T-helper 22 cell (primary cell): ENCODE measurements at places on chromosomes 1 and 21.
A peak's percentile ranks its signal among the peaks of the same experiment; 100 is the strongest.

DNA sequence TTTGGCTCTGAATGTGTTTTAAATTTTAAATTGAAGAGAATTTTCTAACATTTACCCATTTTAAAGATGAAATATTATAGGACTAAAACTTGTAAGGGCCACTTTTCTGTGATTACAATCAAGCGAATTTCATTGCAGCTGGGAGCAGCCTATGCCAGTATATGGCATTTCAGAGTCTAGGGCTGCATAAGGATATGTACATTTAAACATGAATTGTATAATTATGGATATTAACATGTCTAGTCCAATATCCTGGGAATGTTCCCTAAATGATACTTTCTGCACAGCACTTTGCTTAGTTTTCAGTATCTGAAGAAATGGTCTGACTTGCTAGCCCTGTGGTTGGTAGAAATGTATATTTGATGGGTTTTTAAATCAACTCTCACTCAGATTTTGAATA lies 8.4 kb downstream of the KCNJ15 start:
- DNase-seq = no peak

DNA sequence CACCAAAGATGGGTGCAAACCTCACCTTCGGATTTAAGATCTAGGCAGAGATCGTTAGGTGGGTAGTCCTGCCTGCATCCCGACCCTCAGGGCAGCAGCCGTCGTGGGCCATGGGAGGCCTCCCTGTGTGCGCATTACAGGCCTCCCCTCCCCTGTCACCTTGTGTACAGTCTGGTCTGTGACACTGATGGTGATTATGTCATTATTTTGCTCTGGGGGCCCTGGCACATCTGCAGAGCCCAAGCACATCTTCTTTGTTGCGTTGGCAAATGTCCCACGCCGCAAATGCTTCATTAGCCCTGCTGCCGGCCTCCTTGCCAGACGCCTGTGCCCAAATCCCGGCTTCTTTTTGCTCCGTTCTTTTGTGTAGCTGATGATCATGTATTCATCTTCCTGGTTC lies 31.7 kb downstream of the PROX1 start:
- DNase-seq = no peak

- no peak for DNase-seq
Measured at GRCh38 chr1:187873126-187873525, 1044.4 kb downstream of the PLA2G4A start.

GRCh38 chr1:91505086-91505485 lies 4.4 kb downstream of the CDC7 start:
- no peak for DNase-seq

DNA sequence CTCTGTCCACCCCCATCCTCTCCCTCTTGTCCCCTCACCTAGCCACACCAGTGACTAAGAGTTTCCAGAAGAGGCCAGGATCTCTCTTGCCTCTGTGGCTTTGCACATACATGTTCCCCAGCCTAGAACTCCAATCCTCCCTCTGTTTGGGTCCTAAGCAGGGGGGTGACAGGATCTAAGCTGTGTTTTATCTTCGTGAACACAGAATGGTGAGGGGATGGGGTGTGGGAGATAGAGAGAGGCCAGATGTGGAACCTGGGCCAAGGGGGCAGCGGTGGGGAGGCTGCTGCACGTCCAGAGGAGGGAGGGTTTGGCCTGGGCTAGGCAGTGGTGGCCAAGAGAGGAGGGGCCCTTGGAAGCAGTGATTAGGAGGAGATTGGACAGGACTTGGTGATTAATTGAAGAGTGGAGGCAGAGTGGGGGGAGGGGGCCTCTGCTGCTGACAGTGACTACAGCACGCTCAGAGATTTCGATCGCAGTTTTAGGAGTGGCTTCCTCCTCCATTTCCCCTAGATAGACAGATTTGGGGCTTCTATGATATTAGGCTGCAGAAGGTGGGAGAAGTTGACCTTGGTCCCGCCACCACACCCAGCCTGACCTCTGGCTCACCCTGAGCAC lies 17.1 kb upstream of the ADGRB2 start:
- DNase-seq = no peak

DNA sequence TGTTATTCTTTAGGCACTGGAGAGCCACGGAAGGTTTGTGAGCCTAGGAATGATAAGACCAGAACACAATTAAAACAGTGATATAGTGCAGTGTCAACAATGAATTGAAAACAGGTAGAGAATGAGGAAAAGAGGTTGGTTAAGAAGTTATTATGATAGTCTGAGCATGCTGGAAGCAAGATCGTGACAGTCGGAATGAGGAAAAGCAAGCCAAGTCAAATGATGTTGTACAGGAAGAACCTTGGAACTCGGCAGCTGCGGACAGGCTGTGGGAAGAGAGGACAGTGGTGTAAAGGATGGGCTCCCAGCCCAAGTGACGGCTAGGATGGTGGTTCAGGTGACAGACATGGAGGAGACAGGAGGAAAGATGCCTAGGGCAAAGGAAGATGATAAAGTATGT lies 25.6 kb downstream of the MTARC1 start:
- DNase-seq = no peak

DNA sequence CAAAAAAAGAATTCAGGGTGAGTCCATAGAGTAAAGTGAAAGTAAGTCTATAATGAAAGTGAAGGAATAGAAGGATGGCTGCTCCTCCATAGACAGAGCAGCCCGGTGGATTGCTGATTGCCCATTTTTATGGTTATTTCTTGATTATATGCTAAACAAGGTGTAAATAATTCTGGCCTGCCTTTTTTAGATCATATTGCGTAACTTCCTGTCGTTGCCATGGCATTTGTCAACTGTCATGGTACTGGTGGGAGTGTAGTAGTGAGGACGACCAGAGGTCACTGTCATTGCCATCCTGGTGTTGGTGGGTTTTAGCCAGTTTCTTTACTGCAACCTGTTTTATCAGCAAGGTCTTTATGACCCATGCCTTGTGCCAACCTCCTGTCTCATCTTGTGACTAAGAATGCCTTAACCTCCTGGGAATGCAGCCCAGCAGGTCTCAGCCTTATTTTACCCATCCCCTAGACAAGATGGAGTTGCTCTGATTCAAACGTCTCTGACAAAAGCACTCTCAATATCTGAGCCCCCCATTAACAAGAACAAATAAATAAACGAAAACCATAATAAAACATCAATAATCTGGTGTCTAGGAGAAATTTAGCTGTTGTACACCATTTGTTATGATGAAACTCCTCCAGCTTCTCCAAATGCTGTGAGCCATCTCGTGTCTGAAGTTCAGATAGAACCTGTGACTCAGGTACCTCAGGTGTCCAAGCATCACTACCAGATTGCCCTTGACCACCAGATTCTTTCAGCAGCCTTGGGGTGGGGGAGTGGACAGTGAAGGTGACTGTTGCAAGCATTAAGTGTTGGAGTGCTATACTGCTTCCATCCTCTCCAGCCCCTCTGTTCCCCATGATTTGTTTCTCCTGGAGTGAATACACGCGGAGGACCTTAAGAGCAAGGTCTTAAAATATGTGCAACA lies 36.0 kb downstream of the EBNA1BP2 start:
- DNase-seq = no peak

- DNase-seq = no peak
Measured at GRCh38 chr1:116133696-116134475, 22.7 kb downstream of the MAB21L3 start.

GRCh38 chr1:228987286-228987685 lies 252.0 kb downstream of the RHOU start:
- DNase-seq = no peak

GRCh38 chr21:26388731-26389231 lies 184.3 kb downstream of the CYYR1 start:
- DNase-seq = no peak

GRCh38 chr1:99662539-99663080 lies 16.7 kb downstream of the PALMD start:
- DNase-seq = no peak

GRCh38 chr1:38129971-38130370 lies 83.4 kb upstream of the POU3F1 start:
- DNase-seq = no peak

DNA sequence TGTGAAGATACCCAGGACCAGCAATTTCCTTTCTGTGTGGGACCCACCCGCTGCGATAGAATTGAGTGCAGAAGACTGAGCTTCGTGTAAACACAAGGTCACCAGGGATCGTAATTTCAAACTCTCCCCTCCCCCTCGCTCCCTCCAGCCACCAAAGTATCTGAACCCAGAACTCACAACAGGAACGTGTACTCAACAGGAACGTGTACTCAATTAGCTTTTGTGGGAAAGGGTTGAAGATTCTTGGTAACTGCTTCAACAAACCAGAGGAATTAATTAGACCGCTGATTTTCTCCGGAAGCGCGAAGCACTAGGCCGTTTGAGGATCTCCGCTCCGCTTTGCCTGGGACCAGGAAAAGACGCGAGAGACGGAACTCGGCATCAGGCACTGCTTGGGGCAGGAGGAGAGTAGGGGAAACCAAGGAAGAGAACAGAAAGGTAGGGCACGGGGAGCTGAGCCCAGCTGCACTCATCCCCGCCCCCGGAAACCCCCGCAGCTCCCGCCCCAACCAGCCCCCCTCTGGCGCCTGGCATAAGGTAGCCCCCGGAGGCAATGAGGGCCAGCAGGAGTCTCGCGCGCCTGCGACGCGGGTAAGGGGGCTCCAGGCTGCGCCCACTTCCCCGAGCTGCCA lies 453 bp downstream of the DRAM2 start:
- peak; percentile 53 for DNase-seq

DNA sequence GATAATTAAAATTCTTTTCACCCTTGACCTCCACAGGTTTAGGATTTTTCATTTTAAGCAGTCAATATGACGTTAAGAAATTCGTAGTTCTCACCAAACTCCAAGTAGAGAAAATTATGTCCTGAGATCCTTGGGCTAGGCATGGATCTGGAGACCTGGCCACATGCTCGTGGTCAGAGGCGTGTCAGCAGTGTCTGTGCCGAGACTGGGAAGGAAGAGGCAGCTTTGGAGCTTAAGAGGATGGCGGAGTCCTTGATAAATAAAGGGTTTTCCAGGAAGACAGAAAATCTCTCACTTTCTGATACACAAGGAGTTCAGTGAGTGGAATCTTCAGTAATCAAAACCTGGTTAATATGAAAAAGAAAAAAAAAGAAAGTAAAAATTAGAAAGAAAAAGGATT lies 17.0 kb downstream of the RHOU start:
- no peak for DNase-seq

DNA sequence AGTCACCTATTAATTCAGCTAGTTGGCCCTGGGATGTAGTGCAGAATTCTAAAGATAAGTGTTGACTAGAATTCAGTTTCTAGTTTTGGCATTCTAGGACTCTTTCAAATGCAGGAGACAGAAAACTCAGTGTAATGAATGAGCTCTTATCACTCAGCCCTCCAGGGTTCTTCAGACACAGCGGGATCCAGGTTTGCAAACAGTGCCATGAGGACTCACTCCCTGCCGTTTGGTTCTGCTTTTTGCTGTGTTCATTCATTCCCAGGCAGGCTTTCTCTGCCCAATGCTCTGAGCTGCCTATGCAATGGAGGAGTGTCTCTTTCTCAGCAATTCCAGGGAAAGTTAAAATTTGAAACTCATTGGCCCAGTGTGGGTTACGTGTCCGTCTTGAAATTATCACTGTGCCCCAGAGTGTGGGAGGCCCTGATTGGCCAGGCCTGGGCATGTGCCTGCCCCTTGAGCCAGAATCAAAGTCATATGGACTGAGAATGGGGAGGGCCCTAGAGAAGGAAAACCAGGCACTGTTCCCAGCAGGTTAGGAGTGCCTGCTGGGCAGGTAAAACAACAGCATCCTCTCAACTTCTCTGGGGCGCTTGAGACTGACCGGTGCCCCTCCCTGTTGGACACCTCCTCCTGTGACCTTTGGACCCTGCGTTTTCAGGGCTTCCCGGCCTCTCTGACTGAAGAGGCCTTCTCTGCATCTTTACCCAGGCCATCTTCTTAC lies 43.4 kb downstream of the TMEM51 start:
- no peak for DNase-seq

- DNase-seq = no peak
Measured at GRCh38 chr1:53731779-53732305, 7.1 kb downstream of the GLIS1 start.

- no peak for DNase-seq
Measured at GRCh38 chr1:185741551-185741950, 7.4 kb downstream of the HMCN1 start.

DNA sequence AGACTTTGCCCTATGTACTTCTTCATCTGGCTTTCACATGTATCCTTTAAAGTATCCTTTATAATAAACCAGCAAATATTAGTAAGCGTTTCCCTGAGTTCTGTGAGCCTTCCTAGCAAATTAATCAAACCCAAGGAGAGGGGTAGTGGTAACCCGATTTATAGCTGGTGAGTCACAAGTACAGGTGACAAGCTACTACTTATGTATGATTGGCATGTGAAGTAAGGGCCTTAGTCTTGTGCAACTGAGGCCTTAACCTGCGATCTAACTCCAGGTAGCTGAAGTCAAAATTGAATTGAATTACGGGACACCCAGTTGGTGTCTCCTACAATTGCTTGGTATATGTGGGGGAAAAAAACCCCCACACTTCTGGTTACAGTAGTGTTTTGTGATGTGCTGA lies 26.0 kb downstream of the SLC16A1 start:
- no peak for DNase-seq

DNA sequence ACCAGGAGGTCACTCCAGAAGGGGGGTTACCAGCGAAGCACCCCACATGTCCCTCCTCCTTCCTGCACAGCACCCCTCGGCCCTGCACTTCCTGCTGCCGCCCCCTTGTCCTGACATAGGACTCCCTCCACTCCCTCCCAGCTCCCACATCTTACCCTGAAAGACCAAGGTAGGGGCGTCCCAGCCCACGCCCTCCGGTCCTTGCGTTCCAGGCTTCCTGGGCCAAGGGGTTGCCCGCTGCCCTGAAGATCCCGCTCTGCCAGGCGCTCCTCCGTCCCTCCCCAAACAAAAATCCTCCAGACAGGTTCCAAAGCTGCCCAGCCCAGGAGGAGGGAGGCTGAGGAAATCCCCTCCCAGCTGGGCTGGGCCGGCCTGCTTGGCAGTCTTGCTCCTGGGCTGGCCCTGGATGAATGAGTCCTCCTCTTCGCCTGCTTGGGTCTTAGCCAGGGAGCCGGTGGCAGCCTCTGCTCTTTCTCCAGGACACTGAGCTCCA lies at the start of gene RHBDL2:
TSS of gene RHBDL2 (minus strand) at position 304 of the 493 bp plus-strand sequence. CDS start 22,618 bp downstream, outside the sequence.
- DNase-seq = no peak

DNA sequence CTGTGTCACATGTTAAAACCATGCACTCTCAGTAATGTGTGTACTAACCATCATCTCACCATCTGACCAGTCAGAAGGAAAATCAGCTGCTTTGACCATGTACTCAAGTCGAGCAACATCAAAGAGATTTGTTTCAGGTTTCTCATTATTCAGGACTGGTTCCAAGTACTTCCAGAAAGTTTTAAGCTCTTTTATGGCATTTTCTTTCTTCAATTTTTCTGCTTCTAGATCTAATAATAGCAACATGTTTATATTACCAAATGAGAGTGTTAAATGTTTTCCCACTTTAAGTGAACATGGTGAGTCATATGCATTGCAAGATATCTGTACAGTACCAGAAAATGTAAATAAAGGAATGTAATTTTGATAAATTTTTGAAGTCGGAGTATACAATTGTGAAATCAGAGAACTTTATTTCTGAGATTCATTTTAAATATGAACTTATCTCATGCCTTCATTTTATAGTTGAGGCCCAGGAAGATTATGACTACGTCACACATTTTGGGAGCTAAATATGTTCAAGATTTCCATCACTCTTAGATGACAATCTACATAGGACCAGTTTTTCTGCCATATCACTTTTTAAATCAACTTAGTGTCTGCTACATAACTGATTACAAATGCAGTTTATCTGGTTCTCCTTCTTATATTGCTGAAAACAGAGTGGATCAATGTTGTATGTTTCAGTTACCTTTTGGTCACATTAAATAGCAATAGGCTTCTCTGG lies 87.2 kb downstream of the SPAG17 start:
- DNase-seq = no peak
